CD4-positive, alpha-beta T cell treated with Interleukin-4 for 4 hours (primary cell): ENCODE measurements at places on chromosomes 2 and 18.

GRCh38 chr18:46423226-46423805 lies 233.7 kb downstream of the LOXHD1 start:
- no peak for DNase-seq

DNA sequence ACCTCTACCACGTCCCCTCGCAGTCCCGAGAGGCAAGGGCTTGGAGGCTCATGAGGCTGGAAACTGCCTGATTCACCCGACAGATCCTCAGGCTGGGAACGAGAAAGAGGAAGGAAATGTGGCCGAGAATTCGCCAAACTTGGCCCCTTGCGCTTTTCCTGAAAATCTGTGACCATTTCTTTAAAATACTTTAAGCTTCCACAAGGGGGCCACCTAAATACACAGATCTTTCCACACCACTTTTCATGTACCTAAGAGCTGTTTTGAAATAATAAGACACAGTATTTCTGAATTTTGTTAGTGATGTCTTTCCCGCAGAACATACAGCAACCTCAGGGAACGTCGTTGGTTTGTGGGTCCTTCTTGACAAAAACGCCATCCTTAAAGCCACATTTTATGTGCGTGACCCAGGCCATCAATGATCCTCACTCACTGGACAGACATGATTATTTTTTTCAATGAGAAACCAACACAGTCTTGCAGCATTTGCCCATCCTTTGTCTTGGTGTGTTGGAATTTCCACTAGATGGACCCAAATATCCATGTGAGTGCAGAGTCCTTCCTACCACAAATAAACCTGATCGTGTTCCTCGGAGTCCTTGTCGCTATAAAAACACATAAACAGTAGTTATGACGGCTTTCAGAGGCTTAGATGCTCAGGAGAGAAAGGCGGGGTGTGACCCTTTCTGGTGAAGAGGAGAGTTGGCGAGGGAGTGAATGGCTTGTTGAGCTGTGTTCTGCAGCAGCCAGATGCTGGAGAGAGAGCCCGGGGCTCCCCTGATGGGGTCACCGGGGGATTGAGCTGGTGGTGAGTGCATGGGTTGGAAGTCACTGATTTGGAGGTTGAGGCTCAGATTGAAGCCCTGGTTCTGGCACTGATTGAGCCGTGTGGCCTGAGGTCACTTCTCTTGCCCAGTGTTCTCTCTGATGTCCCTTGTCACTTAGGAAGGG lies 25.0 kb downstream of the DCDC2C start:
- no peak for DNase-seq

DNA sequence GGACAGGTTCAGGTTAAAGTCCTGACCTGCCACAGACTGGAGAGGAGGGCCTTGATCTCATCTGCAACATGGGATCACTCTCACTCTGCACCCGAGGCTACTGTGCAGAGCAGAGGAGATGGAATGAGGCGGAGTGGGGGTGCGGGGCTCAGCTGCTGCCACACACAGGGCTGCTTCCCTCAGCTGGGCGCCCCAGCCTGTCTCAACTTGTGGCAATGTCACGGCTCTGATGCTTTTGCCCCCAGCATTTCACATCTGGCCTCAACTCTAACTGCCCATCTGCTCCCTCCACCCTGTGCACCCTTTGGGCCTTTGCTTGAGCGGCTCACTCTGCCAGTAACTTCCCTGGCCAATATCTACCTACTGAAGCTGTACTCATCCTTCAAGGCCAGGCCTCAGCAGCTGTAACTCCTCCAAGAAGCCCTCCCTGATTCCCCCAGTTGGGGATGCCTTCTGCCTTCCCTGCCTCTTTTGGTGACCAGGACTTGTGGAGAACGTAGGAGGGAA lies 70.3 kb downstream of the POLR1A start:
- DNase-seq, result no peak

GRCh38 chr2:133986081-133986837 lies 267.6 kb upstream of the MGAT5 start:
- DNase-seq, result no peak

DNA sequence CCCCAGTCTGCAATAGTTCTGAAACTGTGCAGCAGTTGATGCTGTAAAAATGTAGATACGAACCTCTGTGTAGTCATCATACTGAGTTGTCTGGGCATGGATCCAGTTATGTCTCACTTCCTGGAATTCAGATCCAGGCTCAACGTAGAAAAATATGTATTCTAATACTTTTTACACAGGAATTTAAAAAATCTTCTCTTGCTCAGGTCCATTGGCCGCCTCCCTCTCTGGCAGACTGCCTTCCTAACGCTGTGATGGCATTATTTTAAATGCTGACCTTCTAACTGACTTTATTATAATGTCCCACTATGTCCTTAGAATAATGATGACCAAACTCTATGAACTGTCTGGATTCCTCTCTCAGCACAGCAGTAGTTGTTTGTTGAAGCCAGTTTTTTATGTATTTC lies 119.6 kb downstream of the FEZ2 start:
- DNase-seq, result no peak

DNA sequence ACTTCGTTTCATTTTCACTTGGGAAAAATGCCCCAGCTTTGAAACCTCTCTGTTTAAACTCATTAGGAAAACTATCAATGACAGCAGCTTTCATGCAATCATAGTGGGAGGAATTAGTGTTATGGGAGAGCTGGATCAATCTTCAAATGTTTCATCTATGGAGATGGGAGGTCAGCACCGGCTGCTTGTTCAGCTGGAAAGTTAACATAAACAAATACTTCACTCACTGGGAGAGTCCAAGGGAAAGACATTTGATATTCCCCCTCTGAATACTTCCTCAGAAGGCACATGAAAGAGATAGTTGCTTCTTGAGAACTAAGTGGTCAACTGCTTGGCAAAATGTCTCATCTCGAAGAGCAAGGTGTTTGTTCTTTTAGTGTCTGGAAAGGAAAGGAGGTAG lies 7.3 kb downstream of the LYPD1 start:
- DNase-seq, result no peak

- DNase-seq, result no peak
Observed at GRCh38 chr2:120451334-120451733, 105.4 kb downstream of the INHBB start.

GRCh38 chr2:240189686-240190085 lies 49.2 kb upstream of the OTOS start:
- no peak for DNase-seq

DNA sequence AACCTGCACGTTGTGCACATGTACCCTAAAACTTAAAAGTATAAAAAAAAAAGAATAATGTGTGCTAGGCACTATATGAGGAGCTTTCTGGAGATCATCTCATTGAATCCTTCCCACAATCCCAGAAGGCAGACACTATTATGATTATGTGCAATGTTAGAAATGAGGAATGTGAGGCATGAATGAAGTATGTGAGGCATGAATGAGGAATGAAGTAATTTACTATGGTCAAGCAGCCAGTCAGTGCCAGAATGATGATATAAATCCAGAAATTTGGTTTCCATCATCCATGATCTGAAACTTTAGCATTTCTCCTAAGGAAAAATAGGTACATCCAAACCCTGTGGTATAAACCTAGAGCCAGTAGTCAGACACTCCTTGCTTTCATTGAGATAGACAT lies 42.0 kb downstream of the CCDC148 start:
- DNase-seq, result no peak

GRCh38 chr2:169072163-169072925 lies 3.0 kb downstream of the DHRS9 start:
- no peak for DNase-seq

- DNase-seq, result no peak
Observed at GRCh38 chr2:28390746-28391563, 1.7 kb upstream of the FOSL2 start.

- peak; percentile 4 for DNase-seq
Observed at GRCh38 chr2:38835990-38836389, 39.7 kb downstream of the DHX57 start.

DNA sequence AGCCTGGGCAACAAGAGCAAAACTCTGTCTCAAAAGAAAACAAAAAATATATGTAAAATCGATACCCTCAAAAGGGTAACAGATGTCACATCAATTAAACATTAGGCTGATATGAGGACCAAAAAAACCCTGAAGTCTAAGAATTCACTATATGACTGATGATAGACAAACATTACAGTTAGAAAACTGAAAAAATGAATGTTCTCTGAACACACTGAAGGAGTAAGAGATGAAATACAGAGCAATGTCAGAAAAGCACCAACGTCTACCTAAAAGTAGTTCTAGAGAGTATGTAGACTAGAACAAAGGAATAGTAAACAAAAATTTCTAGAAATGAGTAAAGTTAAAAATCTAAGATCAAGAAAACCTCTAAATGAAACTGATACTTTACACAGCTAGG lies 81.9 kb downstream of the SLC66A3 start:
- DNase-seq, result no peak

DNA sequence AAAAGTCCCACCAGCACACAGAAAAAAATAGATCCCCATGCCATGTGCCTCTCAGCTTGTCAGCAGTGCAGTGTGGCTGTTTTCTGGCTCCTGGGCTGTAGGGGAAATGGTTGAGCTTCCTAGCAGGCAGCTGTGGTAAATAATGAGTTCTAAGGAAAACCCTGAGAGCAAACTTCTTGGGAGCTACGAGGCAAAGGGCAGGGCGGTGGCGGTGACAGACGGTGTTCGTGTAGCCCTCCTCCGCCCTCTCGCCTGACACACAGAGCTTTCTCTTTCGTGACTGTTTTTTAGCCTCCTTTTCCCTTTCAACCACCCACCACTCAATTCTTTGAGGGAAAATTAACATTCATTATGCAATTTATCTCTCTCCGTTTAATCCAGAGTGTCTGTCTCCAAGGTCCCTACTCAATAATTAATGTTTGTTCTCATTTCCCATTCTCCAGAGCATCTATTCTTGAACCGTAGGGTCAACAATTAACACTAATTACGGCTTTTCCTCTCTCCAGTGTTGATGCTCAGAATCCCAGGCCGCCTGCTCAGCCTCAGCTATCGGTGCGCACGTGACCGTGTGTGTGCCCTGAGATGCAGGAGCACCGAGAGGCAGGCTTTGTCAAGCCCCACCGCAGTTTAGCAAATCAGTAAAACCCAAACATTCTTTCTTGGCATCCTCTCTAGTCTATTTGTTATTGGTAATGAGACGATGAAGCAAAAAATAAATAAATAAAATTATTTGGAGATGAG lies 50.1 kb downstream of the KIAA2012 start:
- no peak for DNase-seq
